Cardiac septum (tissue), 1 donor: ENCODE measurements at places on chromosomes 6 and 20. TPM values are rescaled to one million over a fixed set of nuclear protein-coding genes. Genes with fewer than 3 reads are reported as not detected.

- DNase-seq, result no peak
These were observed 107.8 kb downstream of the ZFP64 start for GRCh38 chr20:52083627-52084232.

DNAJC5 gene
- total RNA-seq, result 36.1 TPM

- no peak for DNase-seq
These were observed 8.2 kb upstream of the UBE2V1 start for GRCh38 chr20:50120935-50121693.

DNA sequence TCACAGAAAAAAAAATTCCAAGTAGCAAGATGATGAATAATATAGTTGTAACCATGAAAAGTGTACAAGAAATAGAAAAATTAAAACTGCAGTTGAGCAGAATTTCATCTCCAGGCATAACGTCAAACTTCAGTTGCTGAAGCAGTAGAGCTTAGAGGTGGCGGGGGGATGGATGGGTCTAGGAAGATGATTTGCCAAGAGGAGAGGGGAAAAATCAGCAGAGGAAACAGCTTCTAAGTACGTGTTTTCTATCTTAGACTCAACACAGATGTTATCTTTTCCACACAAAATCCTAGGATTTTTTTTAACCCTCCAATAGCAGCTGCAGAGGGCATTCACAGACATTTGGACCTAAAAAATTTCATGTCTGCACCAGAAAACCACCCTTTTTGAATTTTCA, 136.0 kb downstream of the OPN5 start:
- DNase-seq, result no peak

DNA sequence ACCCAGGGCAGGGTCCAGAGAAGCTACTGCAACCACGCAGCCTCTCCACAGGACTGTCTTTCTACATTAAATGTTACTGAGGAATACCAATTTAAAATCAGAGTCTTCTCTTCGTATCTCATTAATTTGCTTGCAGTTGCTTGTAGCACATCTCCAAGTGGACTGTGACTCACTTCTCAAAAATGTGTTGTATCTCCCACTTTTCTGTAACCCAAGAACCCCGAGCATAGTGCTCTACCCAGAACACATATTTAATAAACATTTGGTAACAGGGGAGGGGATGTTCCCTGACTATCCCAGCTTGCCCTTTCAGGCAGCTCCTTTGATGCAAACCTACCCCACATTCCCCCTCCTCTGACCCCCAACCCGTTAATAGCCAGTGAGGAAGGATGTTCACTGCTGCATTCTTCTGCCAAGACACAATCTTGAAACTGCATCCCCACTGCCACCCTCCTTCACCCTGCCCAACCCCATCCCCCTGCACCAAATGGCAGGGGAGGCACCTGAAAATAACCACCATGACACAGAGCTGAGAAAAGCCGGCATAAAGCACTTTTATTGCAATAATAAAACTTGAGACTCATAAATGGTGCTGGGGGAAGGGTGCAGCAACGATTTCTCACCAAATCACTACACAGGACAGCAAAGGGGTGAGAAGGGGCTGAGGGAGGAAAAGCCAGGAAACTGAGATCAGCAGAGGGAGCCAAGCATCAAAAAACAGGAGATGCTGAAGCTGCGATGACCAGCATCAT, 24.2 kb downstream of the FKBP1A start:
- no peak for DNase-seq

GABRR1 gene
- not detected for total RNA-seq

ZKSCAN8 gene
- 15.7 TPM for total RNA-seq

DNA sequence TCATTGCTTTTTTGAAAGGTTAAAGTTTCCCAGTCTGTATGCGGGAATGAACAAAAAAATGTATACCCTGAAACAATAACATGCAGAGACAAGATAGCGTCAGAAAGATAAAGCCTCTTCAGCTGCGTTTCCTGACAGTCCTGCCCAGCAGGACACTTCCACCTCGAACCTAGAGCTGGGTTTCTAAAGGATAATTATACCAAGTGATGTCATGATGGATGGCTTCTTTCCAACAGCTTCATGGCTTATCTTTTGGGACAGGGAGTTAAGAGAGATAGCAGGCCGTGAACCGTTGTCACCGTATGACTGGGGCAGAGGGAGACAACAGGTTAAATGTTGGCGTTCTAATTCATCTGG, 267.6 kb upstream of the SGK1 start:
- DNase-seq, result no peak

RAD21L1 gene
- total RNA-seq, result not detected

GRCh38 chr6:118705544-118706491, 54.4 kb upstream of the CEP85L start:
- no peak for DNase-seq

GRCh38 chr20:48630342-48631075, 197.3 kb downstream of the PREX1 start:
- DNase-seq, result no peak

C20orf144 gene
- total RNA-seq, result not detected

GRCh38 chr20:44211177-44212039, 837 bp upstream of the OSER1 start:
- DNase-seq, result no peak

BIRC7 gene
- 1.1 TPM for total RNA-seq

DNA sequence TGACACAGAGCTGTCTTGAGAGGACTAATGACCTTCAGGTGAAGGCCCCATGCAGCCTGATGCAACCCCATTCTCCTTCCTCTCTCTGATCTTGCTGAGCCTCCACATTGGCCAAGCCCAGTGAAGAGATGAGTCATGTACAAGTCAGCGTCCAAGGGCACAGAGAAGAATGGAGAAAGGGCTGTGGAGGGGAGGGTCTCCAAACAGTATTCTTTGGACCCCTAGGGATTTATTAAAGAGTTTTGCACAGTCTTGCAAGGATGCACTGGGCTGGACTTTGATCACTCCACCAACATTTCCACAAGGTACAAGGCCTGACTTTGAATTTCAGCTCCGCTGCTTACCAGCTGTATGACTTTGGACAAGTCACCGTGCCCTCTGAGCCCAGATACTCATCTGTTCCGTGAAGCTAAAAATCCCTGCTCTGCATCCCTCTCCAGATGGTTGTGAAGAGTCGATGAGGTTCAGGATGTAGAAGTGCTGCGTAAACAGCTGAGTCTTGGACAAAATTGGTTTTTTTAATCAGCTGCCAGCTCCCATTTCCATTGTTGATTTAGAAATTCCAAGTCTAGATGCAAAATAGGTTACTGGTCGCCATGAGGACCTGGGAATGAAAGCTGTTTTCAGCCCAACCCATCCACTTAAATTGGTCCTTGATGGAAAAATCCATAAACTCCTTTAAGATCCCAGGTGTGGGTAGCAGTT, 14.1 kb upstream of the KCNG1 start:
- DNase-seq, result no peak
